RPMI7951 (cell line): ENCODE measurements at places on chromosomes 12 and 14. TPM values are rescaled to one million over a fixed set of nuclear protein-coding genes. Genes with fewer than 3 reads are reported as not detected.

GPHN gene
- total RNA-seq = 12.1 and 12.4 TPM in 2 replicates

COX6A1 gene
- 430 and 475 TPM in 2 replicates for total RNA-seq

OASL gene
- 2.9 and 3.0 TPM in 2 replicates for total RNA-seq

HOXC4 gene
- 2.5 and 4.7 TPM in 2 replicates for total RNA-seq

RND1 gene
- 0.29 TPM in 1 of 2 replicates, not detected in the other for total RNA-seq

SGPP1 gene
- total RNA-seq = 22.5 and 29.6 TPM in 2 replicates

SERPINA6 gene
- total RNA-seq = 1.4 and 2.1 TPM in 2 replicates

ADGRD1 gene
- total RNA-seq = not detected in 2 replicates

TMTC1 gene
- total RNA-seq = 0.84 and 0.98 TPM in 2 replicates

C1QL4 gene
- 1.7 and 3.3 TPM in 2 replicates for total RNA-seq

PRH2 gene
- total RNA-seq = not detected in 2 replicates

RNASE3 gene
- not detected in 2 replicates for total RNA-seq

ENDOU gene
- 0.24 TPM in 1 of 2 replicates, not detected in the other for total RNA-seq

PROX2 gene
- not detected in 2 replicates for total RNA-seq

GLT8D2 gene
- total RNA-seq = 10.4 and 14.8 TPM in 2 replicates

SDR9C7 gene
- not detected in 2 replicates for total RNA-seq
